ENCODE measurements at places on chromosomes 16 and 17. TPM values are rescaled to one million over a fixed set of nuclear protein-coding genes. Genes with fewer than 3 reads are reported as not detected.

Gene TNFRSF13B
- total RNA-seq = not detected

Gene MYH8
- not detected for total RNA-seq

- DNase-seq = no peak
- H3K27ac ChIP-seq = no peak overlapping the region
- H3K27me3 ChIP-seq = no peaks in the 10 kb centered on the region
- no peaks in the 10 kb centered on the region for H3K36me3 ChIP-seq
Observed at GRCh38 chr17:54901230-54901822, 674 bp downstream of the TOM1L1 start.

DNA sequence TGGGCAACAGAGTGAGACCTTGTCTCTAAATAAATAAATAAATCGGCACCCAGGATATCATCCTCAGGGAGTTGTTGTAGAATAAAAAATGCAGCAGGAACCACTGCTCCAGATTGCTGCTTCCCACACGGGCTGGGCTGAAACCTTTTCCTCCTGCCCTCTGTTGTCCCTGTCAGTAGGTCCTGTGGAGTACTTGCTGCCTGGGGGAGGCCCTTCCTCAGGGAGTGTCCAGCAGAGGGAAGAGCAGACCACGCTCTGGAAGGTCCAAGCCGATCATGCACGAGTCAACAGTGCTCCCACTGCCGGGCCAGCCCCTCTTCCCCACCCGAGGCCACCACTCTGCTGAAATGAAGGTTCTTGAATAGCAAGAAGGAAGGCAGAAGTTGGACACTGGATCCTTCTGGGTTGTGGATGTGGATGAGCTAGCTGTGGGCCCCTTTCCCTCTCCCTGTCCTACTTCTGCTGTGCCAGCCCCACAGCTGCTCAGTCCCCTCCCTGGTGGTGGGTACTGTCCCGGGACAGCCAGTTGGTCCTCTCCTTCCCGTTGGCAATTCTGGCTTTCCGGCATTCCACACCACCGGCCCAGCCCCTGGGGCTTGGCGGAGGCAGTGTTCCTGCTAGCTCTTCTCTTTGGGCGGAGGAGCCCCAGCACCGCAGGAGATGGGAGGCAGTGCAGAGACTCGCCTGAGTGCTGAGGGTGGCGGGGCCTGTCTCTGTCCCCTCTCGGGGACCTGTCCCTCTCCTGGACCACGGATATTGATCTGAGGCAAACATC, 10.8 kb downstream of the CDK5R1 start:
- H3K36me3 ChIP-seq = no peaks in the 10 kb centered on the region
- no peak overlapping the region for H3K27ac ChIP-seq
- DNase-seq = no peak
- H3K4me1 ChIP-seq = peaks cover 5% of the 10 kb centered on the region
- no peaks in the 10 kb centered on the region for H3K27me3 ChIP-seq

DNA sequence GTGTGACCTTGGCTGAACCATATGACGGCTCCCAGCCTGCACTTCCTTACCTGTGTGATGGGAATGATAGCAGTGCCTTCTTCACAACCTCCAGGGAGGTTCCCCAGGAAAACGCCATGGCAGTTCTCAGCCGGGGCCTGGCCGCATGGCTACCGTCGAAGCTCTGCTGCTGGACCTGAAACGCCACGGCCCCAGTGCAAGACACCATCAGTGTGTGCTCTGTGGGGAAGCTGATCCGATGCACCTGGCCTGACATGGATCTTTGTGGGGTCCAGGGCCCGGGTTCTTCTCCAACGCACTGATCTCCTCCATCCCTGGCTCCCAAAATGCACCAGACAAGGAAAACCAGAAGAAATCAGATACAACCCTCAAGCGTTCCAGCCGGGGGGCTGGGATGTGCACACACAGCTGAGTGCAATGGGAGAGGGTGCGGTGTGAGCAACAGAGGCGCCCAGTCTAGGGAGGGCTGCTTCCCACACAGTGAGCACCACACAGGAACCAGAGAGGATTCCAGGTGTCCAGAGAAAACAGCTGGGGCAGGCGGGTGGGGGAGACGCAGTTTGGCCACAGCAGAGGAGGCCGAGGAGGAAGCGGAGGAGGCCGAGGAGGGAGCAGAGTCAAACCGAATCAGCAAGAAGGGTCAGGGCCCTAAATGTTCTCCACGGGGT, 54.3 kb upstream of the ZNF469 start:
- no peaks in the 10 kb centered on the region for H3K27me3 ChIP-seq
- no peak for DNase-seq
- H3K36me3 ChIP-seq = no peaks in the 10 kb centered on the region
- no peak overlapping the region for H3K27ac ChIP-seq
- no peaks in the 10 kb centered on the region for H3K4me1 ChIP-seq

DNA sequence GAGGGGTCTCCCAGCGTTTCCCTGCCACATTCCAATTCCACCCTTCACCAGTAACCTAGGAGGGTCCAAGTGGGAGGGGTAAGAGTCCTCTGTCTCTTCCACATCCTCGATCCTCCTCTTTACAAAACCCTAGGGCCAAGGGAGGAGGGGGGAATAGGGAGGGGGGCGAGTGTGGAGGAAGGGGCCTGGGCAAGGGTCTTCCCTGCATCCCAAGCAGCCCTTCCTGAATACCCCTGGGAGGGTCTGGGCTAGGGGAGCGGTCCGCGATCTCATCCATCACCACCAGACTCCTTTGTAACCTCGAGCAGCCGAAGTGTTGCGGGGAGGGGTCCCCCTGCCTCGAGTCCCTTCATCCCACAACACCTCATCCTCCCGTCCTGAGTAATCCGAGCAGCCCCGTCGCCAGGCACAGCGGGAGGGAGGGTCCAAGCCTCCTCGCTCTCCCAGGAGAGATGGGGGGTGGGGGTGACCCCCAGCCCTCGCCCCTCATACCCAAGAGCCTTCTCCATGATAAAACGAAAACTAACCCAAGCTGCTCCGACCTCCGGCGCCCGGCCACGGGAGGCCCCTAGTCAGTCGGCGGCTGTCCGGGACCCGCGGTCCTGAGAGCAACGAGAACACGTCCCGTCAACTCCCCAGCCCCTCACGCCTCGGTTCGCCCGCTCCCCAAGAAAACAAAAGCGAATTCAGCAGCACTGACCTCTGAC, 502 bp downstream of the SMPD3 start:
- no peak for DNase-seq
- H3K4me1 ChIP-seq = peaks cover 36% of the 10 kb centered on the region
- no peaks in the 10 kb centered on the region for H3K36me3 ChIP-seq
- H3K27me3 ChIP-seq = no peaks in the 10 kb centered on the region
